SK-N-SH treated with all-trans-retinoic acid at 6 μM for 48 hours (cell line): ENCODE measurements at places on chromosomes 4 and X.

- no peak for ATAC-seq
These were observed 762.8 kb downstream of the PDHA2 start for GRCh38 chr4:96602661-96603060.

DNA sequence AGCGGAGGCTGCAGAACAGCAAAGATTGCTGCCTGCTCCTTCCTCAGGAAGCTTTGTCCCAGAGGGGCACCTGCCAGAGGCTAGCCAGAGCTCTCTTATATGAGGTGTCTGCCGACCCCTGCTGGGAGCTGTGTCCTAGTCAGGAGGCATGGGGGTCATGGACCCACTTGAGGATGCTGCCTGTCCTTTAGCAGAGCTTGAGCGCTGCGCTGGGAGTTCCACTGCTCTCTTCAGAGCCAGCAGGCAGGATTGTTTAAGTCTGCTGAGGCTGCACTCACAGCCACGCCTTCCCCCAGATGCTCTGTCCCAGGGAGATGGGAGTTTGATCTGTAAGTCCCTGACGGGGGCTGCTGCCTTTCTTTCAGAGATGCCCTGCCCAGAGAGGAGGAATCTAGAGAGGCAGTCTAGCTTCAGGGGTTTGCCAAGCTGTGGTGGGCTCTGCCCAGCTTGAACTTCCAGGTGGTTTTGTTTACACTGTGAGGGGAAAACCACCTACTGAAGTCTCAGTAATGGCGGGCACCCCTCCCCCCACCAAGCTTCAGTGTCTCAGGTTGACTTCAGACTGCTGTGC is 10.9 kb downstream of the DCK start:
- ATAC-seq, result no peak

- no peak for ATAC-seq
These were observed 667.4 kb upstream of the NDST4 start for GRCh38 chr4:115780835-115781234.

GRCh38 chr4:129403848-129404247 is 307.9 kb downstream of the C4orf33 start:
- ATAC-seq, result no peak

DNA sequence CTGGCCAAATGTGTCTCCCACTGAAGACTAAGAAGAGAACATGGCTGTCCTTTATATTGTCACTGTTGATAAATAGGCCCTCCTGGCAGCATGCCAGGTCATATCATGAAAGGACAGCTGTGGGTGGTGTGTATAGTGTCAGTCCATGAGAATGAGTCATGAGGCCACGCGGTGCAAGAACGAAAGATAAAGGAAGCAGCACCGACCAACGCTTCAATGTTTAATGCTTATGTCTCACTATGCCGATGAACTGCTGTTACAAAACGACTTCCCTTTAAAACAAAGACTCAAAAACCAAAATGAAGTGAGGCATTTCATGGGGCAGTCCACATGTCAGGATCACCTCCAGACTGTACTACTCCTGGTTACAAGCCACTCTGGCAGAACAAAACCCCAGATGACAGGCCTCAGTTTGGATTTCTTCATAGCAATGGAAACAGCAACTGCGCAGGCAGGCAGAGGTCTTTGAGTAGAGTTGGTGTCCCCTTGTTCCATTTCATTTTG is 5.2 kb upstream of the TCEANC start:
- ATAC-seq, result no peak

DNA sequence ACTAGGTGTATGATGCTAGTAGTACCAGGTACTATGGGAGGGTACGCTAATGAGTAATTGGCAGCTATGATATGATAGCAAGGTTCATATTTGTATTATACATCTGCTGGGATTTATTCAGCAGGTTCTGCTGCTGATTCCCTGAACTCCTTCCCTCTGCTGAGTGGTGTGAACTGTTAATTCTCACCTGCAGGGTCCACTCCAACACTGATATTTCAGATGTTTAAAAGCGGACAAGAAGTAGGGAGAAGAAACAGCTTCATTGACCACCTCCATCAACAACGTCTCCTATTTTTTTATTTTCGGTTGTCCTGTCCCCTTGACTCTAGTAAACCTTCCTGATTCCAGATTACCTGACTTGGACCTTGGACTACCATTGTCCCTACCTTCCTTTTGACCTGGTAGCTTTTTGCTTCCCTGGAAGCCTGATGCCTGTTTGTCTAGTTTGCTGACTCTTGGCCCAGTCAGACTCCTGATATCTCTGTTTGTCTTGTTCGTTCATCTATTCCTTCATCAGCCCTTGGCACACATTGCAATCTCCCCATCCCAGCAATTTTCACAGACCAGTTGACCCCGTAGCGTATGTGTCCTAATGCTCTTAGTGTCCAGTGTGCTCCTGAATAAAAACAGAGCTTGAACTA is 34.0 kb upstream of the RNF128 start:
- no peak for ATAC-seq

DNA sequence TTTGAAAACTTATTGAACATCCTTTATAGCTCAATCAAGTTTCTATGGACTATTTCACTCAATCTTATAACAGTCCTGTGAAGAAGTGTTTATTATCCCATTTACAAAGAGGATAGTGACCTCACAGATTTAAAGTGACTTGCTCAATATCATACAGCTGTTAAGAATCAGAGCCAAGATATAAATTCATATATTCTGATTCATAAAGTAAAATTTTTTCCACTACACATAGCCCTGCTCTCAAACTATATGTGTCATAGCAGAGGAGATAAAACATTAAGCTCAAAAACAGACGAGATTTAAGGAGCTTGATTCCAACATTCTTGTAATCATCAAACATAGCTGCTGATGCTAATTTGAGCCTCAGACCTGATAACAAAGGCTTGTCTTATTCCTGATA is 226.8 kb downstream of the CAMK2D start:
- ATAC-seq, result peak; percentile 51

DNA sequence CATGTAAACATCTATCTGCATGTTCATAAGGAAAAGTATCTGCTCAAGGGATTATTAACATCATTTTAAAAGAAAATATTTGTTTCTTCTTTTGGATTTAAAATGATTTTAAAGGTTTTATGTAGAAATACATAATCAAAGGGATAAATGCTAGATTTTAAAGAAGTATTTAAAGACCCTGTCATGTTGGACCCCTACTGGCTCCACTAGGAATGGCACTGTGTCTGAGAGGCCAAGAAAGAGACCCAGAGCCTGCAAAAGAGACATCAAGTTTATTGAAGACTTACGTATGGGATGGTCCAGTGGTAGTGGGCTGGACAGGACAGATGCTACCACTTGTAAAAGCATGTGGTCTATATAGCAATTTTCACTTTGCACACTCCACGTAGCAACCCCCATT is 78.7 kb upstream of the PCDH18 start:
- ATAC-seq, result peak; percentile 68

DNA sequence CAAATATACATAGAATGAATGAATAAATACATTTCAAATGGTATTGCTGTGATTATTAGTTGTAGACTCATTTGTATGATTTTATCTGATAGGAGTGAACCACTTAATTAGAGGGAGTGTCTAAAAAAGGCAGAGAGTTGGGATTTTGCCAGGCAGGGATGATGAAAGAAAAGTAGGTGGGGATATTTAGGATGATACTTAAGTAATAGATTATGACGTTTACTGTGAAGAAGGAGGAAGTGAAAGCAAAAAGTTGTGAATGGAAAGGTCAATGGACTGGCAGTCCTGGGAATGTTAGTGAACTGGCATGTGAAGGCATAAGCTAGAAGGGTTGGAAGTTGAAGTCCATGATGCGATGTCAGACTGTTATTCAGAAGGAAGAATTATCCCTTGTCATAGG is 917.1 kb downstream of the RAPGEF2 start:
- no peak for ATAC-seq

GRCh38 chr4:147740176-147740575 is 8.3 kb downstream of the ARHGAP10 start:
- ATAC-seq, result no peak

GRCh38 chrX:126900937-126901336 is 81.4 kb downstream of the PRR32 start:
- no peak for ATAC-seq
